ENCODE measurements at places on chromosomes 13 and 19. TPM values are rescaled to one million over a fixed set of nuclear protein-coding genes. Genes with fewer than 3 reads are reported as not detected.

DNA sequence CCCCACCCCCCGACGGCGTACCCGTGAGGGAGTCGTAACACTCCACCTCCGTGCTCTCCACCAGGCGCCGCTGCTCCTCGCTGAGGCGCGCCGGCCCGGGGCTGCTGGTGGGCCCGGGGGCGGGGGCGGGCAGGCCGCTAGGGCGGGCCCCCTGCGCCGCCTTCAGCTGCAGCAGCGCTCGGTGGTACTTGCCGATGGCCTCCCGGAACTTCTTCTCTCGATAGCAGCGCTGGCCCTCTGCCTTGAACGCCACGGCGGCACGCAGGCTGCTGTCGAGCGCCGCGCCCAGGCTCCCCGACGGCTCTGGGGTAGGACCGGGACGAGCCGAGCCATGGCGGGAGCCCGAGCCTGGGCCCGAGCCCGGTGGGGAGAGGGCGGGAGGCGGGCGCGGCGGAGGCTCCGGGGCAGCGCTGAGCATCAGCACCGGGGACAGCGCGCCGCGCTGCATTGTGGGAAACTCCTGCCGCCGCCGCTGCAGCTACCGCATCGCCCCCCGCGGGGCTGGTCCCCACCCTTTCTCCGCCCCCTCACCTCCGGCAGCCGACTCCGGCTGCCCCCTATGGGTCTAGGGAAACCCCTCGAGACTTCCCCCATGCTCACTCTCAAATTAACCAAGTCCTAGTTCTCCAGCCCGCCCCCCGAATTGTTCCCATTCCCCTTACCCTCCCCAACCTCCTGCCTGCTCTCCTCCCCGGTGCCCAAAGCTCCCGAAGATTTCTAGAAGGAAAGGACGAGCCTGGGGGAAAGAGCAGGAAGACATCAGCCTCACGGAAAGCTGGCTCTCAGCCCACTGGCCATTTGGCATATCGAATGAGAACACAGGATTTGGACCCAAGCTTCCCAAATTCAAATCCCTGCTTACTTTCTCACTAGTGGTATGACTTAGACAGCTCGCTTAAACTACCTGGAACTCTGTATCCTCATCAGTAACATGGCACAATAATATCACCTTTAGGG lies at the start of gene TTC9B:
TTC9B (minus strand) TSS at position 451 of the 957 bp plus-strand sequence; CDS start at position 448, 3 bp downstream.
- no peak for DNase-seq

C5AR1 gene
- total RNA-seq, result 4.7 TPM

- no peak for DNase-seq
Observed at GRCh38 chr13:111508902-111509509, 188.6 kb downstream of the TEX29 start.

GRCh38 chr19:751501-752341 lies 809 bp downstream of the MISP start:
- DNase-seq, result peak; percentile 88

DNA sequence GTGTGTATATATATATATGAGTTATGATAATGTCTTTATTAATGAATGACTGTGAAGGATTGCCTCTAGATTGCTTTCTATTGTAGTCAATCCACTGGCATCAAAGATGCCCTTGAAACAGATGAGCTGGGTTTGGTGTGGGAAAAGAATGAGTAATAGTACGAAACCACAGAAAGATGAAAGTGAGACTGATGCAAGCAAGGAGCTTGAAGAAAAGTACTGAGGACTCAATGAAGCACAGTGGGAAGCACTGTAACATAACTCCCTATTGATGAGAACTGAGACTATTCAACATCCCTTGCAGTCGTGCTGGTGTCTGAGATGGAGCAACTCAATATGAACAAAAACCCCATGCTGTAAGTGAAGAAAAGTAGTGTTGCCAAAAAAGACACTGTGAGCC lies 1794.2 kb downstream of the SLITRK5 start:
- peak; percentile 49 for DNase-seq

- DNase-seq, result peak; percentile 92
Observed at GRCh38 chr19:40403262-40403984, 9.8 kb downstream of the PRX start.

DNA sequence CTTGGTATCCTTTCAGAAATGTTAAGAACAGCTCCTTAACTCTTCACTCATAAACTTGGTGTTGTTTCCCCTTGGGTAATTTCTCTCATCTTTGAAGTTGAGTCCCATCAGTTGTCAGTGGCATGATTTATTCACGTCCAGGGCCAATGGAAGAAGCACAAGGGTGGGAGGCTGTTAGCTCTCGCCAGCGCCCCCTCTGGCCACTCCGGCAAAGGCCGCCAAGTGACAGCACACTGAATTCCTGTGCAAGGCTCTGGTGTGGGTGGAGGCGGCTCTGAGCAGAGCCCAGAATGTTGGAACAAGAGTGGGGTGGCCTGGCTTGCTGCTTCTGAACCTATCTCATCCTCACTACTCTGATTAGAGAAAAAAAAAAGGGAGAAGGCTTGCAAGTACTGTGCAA lies 13.1 kb upstream of the MEDAG start:
- peak; percentile 26 for DNase-seq

- no peak for DNase-seq
Observed at GRCh38 chr13:111175935-111176334, 60.8 kb downstream of the ARHGEF7 start.

GRCh38 chr13:73231471-73231870 lies 172.7 kb downstream of the KLF5 start:
- no peak for DNase-seq

TOMM40 gene
- 69.7 TPM for total RNA-seq

GRCh38 chr13:110062077-110062776 lies 244.7 kb downstream of the COL4A1 start:
- peak; percentile 27 for DNase-seq

DNA sequence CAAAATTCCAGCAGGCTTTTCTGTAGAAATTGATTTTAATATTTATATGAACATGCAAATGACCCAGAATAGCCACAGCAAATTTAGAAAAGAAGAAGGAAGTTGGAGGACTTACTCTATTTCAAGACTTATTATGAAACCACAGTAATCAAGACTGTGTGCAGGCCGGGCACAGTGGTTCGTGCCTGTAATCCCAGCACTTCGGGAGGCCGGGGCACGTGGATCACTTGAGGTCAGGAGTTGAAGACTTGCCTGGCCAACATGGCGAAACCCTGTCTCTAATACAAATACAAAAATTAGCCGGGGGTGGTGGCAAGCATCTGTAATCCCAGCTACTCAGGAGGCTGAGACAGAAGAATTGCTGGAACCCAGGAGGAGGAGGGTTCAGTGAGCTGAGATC lies 6.0 kb upstream of the FFAR2 start:
- no peak for DNase-seq

- no peak for DNase-seq
Observed at GRCh38 chr13:24529478-24529877, 16.9 kb upstream of the PARP4 start.

Measured in MCF 10A (cell line).